Pons (tissue), 1 donor: ENCODE measurements at places on chromosomes 2 and 18.

DNA sequence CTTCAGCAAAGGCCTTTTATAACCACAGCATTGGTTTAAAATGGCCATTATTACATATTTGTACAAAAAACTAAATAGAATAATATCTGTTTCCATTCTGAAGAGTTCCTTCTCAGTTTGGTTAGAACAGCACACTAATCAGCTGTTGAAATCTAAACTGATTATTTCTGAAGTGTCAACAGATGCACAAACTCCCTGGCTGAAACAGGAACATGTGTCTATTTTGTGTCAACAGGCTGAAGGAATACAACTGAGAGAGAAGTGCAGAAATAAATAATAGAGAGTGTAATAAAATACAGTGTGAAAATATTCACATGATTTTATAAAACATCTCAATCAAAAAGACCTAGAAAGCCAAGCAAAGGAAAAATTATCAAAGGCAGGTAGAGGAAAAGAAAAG lies 29.7 kb downstream of the IKZF2 start:
- DNase-seq: no peak

DNA sequence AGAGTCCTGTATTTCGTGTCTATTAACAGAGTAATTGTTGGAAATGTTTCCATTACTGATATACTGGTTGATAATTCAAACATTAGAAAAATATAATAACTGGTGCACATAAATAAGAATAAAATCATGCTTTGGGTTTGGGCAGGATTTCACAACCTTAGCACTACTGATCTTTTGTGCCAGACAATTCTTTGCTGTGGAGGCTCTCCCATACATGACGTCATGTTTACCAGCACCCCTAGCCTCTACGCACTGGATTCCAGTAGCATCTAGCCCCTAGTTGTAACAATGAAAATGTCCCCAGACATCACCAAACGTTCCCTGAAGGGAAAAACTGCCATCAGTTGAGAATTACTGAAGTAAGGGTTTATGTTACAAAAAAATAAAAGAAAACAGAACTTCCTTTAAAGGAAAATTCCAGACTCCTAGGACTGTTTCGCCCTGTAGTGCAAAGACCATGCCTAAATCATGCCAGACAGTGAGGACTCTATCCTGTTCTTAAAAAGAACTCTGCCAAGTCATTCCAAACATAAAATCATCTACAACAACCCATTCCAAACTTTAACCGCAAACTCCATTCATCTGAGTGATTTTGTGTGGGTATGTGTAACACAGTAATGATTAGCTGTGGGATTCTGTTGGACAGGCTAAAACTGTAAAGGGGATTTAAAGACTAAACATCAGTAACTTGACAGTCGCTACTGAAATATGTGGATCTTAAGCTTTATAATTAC lies 313.4 kb upstream of the CCDC68 start:
- DNase-seq: no peak

DNA sequence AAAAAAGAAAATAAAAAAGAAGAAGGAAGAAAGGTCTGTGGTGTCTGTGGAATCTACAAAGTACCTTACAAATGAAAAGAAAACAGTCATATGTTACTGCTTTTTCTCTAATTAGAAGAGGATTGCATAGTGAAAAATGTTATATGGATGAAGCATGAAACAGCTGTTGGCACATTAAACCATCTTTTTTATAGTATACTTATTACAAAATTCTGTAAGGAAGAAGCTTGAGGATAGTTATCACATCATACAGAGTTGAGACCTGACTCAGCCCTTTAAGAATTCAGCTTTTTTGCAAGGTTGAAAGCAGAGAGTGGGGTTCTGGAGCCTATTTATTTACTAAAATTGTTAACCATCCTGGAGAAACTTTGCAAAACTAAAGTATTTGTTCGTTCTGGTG lies 222.7 kb downstream of the PHLPP1 start:
- DNase-seq: no peak

DNA sequence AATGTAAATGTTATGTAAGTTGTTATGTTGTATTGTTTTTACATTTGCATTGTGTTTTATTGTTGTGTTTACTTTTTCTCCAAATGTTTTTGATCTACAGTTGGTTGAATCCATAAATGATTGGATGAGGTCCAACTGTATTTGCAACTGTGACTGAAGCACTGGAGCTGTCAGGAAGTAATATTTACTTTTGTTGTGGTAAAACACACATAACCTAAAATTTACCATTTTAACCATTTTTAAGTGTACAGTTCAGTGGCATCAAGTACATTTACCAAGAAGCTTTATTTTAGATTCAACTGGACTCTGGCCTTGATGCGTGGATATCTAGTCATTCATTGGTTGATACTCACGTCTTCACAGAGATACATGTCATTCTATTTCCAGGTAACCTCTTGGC lies 181.8 kb downstream of the THADA start:
- no peak for DNase-seq

GRCh38 chr2:126910637-126911036 lies 11.9 kb downstream of the TEX51 start:
- no peak for DNase-seq

GRCh38 chr2:156110890-156111289 lies 221.6 kb downstream of the NR4A2 start:
- DNase-seq: no peak

GRCh38 chr18:61765097-61765496 lies 127.7 kb downstream of the RNF152 start:
- DNase-seq: no peak

GRCh38 chr2:203949228-203949627 lies 12.7 kb downstream of the ICOS start:
- no peak for DNase-seq

DNA sequence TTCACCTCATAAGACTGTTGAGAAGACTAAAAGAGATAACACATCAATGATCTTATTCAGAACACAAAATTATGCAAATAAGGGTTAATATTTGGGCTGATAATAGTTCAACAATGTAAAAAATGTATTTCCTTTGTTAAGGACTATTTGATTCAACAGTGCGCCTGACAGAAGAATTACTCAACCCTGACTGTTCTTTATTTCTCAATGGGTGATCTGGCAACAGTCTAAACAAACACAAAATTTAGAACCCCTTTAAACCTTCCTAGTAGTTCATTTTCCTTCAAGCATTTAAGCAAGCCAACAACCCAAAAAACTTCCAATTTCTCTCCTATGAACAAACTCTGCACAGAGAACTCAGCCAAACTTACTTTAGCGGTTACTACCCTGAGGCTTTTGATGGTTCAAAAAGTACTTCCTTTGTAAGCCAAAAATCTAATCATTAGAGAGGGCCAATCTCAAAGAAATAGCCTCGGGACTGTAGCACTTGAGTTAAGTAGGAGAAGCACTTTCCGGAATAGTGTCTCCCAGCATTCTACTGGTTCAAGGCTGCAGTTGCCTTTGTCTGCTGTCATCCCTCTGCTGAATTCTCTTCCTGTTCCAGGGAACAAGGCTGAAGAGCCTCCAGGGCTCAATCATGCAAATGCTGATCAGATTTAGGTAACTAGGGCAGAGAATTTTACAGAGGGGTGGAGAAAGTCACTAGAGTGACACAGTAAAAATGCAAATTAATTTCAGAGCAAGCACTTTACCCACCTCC lies 40.9 kb upstream of the MAPK4 start:
- DNase-seq: no peak

- peak; percentile 83 for DNase-seq
Observed at GRCh38 chr2:127025359-127026166, 81.4 kb downstream of the BIN1 start.

DNA sequence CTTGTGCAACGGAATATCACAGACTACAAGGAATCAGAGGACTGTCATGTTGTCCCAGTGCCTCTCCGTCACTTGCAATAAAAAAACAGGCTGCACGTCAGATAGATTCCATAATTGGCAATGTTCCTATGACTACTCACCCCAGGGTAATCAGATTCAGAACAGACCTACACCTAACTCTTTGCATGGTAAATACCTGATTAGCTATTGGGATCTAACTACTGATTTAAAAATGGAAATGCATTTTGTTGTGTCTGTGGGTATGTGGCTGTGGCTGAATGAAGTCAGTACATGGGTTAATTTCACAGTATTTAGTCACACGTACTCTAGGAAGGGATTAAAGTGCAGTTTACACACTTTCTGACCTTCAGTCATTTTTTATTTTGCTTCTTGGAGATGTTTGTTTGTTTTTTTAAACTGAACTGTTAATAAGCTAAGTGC lies 91.7 kb downstream of the SCN3A start:
- DNase-seq: no peak

- DNase-seq: no peak
Observed at GRCh38 chr2:174779361-174779928, 15.2 kb upstream of the CHRNA1 start.

DNA sequence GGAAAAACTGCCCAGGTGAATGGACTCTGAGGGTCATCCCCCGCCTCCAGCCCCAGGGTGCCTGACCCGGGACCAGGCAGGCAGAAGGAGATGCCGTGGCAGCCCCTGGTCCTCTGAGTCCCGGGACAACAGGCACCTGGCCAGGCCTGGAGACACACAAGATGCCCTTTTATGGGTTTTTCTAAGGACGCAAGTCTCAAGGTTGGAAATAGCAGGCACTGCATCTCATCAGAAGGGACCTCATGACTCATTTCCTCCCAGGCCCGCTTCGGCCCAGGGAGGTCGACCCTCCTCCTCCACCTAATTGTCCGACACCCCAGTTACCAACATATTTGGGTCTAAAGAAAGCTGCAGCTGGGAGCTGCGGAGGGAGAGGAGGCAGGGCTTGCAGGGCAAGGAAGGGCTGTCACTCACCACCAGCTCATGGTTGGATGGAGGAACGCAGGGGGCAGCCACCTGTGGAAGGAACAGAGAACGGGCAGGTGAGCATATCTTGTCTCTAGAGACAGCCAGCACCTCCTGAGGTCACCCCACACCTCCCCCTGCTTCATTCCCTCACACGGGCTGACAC lies 82.9 kb downstream of the TNS1 start:
- DNase-seq: no peak

GRCh38 chr2:17231394-17231965 lies 286.8 kb downstream of the RAD51AP2 start:
- DNase-seq: no peak

GRCh38 chr2:200305797-200306195 lies 697 bp upstream of the SPATS2L start:
- no peak for DNase-seq

- no peak for DNase-seq
Observed at GRCh38 chr18:47150824-47151366, 595 bp upstream of the HDHD2 start.

DNA sequence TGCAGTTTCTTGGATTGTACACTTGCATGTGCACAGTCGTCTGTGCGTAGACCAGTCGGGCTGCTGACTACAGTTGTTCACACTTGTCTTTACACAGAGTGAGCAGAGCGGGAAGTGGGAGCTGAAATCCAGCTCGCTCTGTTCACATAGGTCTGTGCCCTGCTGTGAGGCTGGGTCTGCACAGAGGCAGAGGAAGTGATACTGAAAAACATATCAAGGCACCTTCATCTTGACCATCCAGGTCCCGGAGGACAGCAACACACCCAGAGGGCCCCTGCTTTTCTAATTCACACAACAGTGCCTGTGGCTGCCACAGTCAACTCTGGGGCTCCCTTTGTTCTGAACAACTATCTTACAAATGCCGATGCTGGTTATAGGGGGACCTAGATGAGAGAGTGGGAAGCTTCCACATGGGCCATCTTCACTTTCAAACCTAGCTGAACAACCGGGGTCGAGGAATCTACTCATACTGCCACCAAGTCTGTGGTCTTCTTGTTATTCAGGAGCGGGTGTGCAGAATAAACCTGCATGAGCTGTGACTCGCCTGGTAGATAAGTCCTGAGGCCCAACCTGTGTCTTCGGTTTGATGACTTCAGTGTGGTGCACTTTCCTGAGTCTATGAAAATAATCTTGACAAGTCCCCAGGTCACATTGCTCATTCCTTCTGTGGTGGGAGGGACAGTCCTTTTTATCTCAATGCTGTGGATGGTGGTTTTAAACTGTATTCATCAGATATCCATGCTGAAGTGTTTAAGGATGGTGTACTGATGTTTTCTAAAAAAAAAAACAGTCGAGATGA lies 3.5 kb upstream of the ADNP2 start:
- no peak for DNase-seq

GRCh38 chr2:136137982-136138381 lies 20.0 kb upstream of the CXCR4 start:
- DNase-seq: no peak

DNA sequence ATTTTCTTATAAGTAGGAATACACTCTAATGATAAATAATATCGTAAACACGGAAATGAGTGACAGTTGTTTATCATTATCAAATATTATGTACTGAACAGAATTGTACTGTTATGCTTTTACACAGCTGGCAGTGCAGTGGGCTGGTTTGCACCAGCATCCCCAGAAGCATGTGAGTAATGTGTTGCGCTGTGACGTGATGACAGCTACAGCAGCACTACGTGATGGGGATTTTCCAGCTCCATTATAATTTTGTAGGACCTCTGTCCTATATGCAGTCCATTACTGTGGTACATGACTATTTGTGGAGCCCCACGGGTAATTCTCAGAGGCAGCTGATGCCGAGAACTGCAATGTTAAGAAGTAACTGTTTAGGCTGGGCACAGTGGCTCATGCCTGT lies 77.3 kb upstream of the ATG16L1 start:
- DNase-seq: no peak

- DNase-seq: no peak
Observed at GRCh38 chr2:158493458-158493857, 36.7 kb downstream of the PKP4 start.

GRCh38 chr18:41938445-41938844 lies 16.6 kb upstream of the PIK3C3 start:
- no peak for DNase-seq

- no peak for DNase-seq
Observed at GRCh38 chr2:218924757-218925156, 34.7 kb upstream of the CDK5R2 start.

GRCh38 chr2:238082151-238082550 lies 18.0 kb upstream of the ESPNL start:
- DNase-seq: no peak

GRCh38 chr2:13335862-13336535 lies 619.3 kb downstream of the TRIB2 start:
- DNase-seq: no peak

DNA sequence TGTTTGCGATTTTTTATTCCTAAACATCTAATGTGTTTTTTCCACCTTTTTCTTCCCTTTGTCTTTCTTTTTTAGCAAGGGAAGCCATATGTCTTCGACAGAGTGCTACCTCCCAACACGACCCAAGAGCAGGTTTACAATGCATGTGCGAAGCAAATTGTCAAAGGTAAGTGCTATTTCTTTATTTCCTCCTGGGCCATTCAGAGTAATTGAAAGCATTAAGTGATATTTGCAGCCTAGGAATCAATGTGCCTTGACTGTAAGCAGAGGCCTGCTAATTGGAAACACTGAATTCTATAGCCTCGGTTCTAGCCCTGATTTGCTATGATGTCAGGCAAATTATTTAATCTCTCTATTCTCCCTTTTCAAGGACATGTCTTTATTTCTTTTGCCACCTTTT lies 47.0 kb downstream of the KIF5C start:
- no peak for DNase-seq
